ENCODE measurements at places on chromosomes 3 and 15. TPM values are rescaled to one million over a fixed set of nuclear protein-coding genes. Genes with fewer than 3 reads are reported as not detected.
A peak's percentile ranks its signal among the peaks of the same experiment; 100 is the strongest.

GRCh38 chr15:67127331-67127664 is 61.9 kb downstream of the SMAD3 start:
- no peaks in the 10 kb centered on the region for H3K27me3 ChIP-seq
- DNase-seq: no peak
- H3K36me3 ChIP-seq: peaks cover 4% of the 10 kb centered on the region
- no peak overlapping the region for H3K27ac ChIP-seq

DNA sequence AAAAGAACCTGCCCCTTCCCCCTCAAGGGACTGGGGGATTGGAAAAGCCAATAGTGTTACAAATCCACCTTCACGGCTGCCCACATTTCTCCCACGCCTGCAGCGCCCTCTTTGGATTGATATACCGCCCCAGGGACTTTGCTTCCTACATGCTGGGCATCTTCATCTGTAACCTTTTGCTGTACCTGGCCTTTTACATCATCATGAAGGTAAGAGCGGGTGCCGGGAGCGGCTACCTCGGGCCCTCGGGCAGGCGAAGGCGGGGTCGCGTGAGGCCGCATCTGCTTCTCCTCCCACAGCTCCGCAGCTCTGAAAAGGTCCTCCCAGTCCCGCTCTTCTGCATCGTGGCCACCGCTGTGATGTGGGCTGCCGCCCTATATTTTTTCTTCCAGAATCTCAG is 73.1 kb downstream of the USF3 start:
- H3K4me1 ChIP-seq: no peaks in the 10 kb centered on the region
- no peak overlapping the region for H3K27ac ChIP-seq
- no peaks in the 10 kb centered on the region for H3K27me3 ChIP-seq
- no peak for DNase-seq
- H3K36me3 ChIP-seq: peaks cover 16% of the 10 kb centered on the region
- H3K4me3 ChIP-seq: no peak overlapping the region

- no peaks in the 10 kb centered on the region for H3K4me1 ChIP-seq
- H3K27ac ChIP-seq: no peak overlapping the region
- DNase-seq: no peak
- no peak overlapping the region for H3K4me3 ChIP-seq
- H3K27me3 ChIP-seq: peaks cover 2% of the 10 kb centered on the region
- no peaks in the 10 kb centered on the region for H3K36me3 ChIP-seq
These were observed 95.5 kb upstream of the DPPA4 start for GRCh38 chr3:109432833-109433232.

DNA sequence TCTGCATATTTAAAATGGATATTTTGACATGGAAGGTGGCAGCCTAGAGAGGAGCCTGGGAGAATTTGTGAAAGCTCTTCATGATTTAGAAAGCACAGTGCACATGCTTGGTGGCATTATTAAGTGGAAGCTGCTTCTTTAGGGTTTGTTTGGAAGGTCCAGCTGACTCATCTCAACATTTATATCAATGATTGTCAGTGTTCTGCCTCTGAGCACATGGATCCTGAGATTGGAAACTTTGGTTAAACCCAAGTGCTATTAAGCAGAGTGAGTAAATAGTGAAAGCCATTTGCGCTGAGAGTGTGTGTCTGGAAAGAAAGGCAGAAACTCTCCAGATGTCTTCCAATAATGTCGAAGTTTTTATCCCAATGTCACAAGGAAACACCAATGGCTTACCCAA is 7.4 kb downstream of the NOX5 start:
- no peaks in the 10 kb centered on the region for H3K36me3 ChIP-seq
- H3K4me3 ChIP-seq: no peak overlapping the region
- no peak overlapping the region for H3K27ac ChIP-seq

GRCh38 chr15:45604326-45604725 is 17.1 kb downstream of the BLOC1S6 start:
- peak overlapping the region; percentile 57 for H3K27ac ChIP-seq
- no peak for DNase-seq
- no peak overlapping the region for H3K4me3 ChIP-seq

Gene TIPARP
- total RNA-seq: 15.7 TPM

DNA sequence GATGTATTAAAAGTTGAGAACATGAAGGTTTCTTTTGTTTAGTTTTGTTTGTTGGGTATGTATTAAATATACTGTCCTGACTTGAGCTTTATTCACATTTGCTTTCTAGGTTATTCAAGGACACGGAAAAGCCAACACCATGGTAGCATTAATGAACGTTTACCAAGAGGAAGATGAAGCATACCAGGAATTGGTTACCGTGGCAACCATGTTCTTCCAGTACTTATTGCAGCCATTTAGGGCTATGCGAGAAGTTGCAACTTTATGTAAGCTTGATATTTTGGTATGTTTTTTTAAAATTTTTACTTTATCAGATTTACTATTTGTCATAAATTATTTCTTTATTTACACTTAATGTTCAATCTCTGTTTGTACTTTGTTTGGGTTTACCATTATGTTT is 3.6 kb downstream of the WHAMM start:
- DNase-seq: no peak
- H3K36me3 ChIP-seq: peaks cover 34% of the 10 kb centered on the region
- no peak overlapping the region for H3K27ac ChIP-seq
- H3K27me3 ChIP-seq: no peaks in the 10 kb centered on the region
- H3K4me3 ChIP-seq: no peak overlapping the region
- H3K4me1 ChIP-seq: peaks cover 32% of the 10 kb centered on the region

DNA sequence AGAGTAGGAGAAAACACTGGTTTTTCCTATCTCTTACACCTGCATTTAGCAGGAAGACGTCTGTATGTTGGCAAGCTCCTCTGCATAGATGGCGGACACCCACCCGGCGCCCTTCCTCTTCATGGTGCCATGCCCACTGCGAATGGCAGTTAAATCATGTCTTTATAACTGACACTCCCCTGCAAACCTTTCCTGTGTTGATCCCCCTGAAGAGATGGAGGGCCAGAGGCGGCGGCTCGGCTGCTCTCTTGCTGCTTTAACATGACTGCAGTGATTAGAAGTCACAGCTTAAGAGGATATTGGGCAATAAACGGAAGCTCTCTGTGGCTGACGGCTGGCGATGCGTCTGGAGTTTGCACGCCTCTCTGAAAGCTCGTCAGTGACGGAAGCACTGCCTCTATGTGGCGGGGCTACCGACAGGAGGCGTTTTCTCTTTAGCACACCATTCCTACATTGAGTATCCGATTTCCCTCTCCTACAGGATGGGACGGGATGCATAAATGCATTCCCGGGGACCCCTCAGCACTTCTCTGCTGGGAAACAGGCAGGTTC is 25.5 kb upstream of the SNRPA1 start:
- H3K36me3 ChIP-seq: no peaks in the 10 kb centered on the region
- peak; percentile 89 for DNase-seq
- peak overlapping the region; percentile 80 for H3K4me3 ChIP-seq
- H3K27ac ChIP-seq: peak overlapping the region; percentile 74

Gene LDHAL6B
- total RNA-seq: not detected

DNA sequence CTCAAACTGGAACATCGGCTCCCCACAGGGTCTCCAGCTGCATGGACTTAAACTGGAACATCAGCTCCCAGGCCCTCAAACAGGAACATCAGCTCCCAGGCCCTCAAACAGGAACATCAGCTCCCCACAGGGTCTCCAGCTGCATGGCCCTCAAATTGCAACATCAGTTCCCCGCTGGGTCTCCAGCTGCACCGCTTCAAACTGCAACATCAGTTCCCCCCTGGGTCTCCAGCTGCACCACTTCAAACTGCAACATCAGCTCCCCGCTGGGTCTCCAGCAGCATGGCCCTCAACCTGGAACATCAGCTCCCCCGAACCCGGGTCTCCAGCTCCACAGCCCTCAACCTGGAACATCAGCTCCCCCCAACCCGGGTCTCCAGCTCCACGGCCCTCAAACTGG is 82.0 kb downstream of the TFRC start:
- no peaks in the 10 kb centered on the region for H3K36me3 ChIP-seq
- H3K4me3 ChIP-seq: no peak overlapping the region
- no peak for DNase-seq
- peaks cover 10% of the 10 kb centered on the region for H3K27me3 ChIP-seq

Gene ROBO2
- not detected for total RNA-seq

Gene MASP1
- not detected for total RNA-seq

DNA sequence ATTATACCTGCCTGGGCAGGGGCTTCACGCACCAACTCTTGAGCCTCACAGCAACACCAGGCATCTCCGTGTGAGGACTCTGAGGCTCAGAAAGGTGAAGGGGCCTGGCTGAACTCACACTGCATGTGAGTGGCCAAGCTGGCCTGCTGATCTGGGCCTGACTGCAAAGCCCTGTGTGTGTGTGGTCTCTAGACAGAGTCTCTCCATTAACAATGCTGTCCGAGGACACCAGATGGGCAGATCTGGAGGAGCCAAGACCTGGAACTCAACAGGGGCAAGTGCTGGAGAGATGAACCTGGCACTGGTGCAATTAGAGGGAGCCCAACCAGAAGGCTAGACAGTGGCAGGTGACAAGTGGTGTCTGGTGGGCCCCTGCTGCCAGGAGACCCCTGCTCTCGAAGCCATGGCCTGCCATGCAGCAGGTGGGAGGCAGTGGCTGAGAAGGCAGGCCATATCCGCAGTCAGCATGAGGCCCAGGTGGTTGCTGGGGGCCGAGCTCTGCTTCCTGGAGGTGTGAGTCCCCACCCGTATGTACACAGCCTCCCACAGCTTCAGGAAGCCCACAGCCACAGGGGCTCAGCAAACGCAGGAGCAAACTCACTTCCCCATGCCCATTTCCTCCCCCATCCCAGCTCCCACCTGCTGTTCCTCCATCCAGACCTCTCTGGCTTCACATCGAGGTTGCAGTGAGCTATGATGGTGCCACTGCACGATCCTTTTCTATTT is 39.0 kb downstream of the CYP11A1 start:
- H3K27me3 ChIP-seq: no peaks in the 10 kb centered on the region
- no peak overlapping the region for H3K4me3 ChIP-seq
- no peak for DNase-seq
- no peaks in the 10 kb centered on the region for H3K4me1 ChIP-seq
- no peaks in the 10 kb centered on the region for H3K36me3 ChIP-seq

DNA sequence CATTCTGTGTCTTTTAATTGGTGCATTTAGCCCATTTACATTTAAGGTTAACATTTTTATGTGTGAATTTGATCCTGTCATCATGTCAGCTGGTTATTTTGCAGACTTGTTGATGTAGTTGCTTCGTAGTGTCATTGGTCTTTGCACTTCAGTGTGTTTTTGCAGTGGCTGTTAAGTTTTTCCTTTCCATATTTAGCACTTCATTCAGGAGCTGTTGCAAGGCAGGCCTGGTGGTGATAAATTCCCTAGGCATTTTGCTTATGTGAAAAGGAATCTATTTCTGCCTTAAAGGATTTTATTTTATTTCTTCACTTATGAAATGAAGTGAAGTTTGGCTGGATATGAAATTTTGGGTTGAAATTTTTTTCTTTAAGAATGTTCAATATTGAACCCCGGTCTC is 70.2 kb upstream of the CD96 start:
- no peak overlapping the region for H3K27ac ChIP-seq
- peaks cover 3% of the 10 kb centered on the region for H3K4me1 ChIP-seq
- no peaks in the 10 kb centered on the region for H3K36me3 ChIP-seq
- DNase-seq: no peak
- no peaks in the 10 kb centered on the region for H3K27me3 ChIP-seq

Gene UPK1B
- total RNA-seq: 0.21 TPM

Gene SCN5A
- 0.31 TPM for total RNA-seq

GRCh38 chr3:171248426-171249111 is 211.6 kb downstream of the TNIK start:
- peaks cover 45% of the 10 kb centered on the region for H3K4me1 ChIP-seq
- H3K4me3 ChIP-seq: no peak overlapping the region
- H3K36me3 ChIP-seq: no peaks in the 10 kb centered on the region
- DNase-seq: no peak
- no peak overlapping the region for H3K27ac ChIP-seq

DNA sequence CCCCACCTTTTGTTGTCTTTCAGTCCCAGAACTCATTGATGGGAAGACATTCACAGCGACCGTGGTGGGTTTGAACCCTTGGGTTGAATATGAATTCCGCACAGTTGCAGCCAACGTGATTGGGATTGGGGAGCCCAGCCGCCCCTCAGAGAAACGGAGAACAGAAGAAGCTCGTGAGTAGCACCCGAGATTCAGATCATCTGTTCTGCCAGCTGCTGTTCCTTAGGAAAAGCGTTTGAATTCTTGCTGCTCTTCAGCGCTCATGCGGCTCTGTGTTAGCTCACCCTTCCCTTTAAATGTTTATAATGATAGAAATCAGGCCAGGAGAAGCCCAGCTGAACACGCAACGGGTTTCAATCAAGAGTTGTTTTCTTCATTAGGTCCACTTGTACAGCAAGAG is 73.0 kb downstream of the IL5RA start:
- H3K4me1 ChIP-seq: no peaks in the 10 kb centered on the region
- H3K27me3 ChIP-seq: peaks cover 5% of the 10 kb centered on the region
- no peaks in the 10 kb centered on the region for H3K36me3 ChIP-seq

Gene CIDEC
- total RNA-seq: not detected

- no peak overlapping the region for H3K4me3 ChIP-seq
- peak overlapping the region; percentile 18 for H3K27ac ChIP-seq
- DNase-seq: peak; percentile 10
- peaks cover 13% of the 10 kb centered on the region for H3K4me1 ChIP-seq
- H3K36me3 ChIP-seq: no peaks in the 10 kb centered on the region
These were observed 42.4 kb upstream of the ETV5 start for GRCh38 chr3:186151077-186151971.

Gene TJP1
- total RNA-seq: not detected

GRCh38 chr15:92652576-92652966 is 3.0 kb downstream of the FAM174B start:
- H3K27ac ChIP-seq: no peak overlapping the region
- no peaks in the 10 kb centered on the region for H3K36me3 ChIP-seq

DNA sequence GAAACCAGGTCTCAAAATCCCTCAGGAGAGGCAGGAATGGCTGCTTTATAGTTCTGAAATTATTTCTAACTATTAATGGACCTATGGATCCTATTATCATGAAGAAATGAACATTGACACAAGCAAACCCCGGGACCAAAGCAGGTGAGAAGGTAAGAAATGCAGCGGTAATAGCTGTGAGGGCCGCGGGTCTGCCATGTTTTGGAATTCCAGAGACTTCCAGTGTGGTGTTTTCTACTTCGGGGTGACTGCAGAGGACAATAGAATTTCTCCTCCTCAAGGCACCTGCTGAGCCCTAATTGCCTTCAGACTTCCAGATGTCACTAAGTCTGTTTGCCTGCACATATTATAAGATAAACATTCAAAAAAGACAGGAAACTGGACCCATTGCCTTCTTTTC is 437.4 kb downstream of the GABRG3 start:
- no peak for DNase-seq
- H3K4me1 ChIP-seq: no peaks in the 10 kb centered on the region
- no peak overlapping the region for H3K27ac ChIP-seq
- no peaks in the 10 kb centered on the region for H3K36me3 ChIP-seq
- no peaks in the 10 kb centered on the region for H3K27me3 ChIP-seq

Measured in activated naive CD4-positive, alpha-beta T cell treated with anti-CD3 and anti-CD28 coated beads for 36 hours (primary cell).